ENCODE measurements at places on chromosomes 6 and 20.

GRCh38 chr6:8707956-8708772 is 272.8 kb upstream of the SLC35B3 start:
- no peak for DNase-seq

DNA sequence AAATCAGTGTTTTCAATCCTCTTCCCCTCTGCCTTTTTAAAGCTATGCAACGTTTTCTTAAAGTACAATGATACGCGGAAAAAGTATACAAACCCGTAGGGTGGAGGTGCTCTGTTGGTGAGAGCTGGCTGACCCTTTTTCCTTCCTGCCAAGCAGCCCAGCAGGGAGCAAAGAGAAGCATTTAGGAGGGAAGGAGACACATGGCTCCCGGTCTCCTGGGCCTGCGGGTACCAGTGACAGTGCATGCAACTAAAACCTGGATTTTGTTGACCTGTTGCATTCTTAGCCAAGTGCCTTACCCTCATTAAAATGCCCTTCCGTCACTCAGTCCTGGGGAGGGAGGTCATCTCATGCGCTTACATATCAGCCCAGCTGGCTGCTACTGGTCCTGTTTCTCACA is 87.2 kb downstream of the SLX4IP start:
- DNase-seq: no peak

DNA sequence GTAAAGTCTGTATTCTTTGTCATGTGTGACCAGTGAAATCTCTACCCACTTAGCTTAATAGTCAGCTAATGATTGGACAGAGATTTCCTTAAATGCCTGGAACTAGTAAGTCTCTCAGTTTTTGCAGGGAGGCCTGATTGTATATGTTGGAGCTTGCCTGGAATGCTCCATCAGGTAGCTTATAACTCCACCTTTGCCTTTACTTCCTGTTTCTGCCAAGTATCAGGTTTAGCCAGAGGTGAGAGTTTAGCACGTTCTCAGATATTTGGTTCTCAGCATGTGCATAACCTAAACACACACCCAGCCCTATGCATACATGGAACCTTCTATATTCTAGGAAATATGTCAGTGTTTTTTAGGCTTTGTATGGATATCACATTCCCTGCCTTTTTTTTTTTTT is 435.3 kb downstream of the CDKAL1 start:
- no peak for DNase-seq

- no peak for DNase-seq
Observed at GRCh38 chr6:37819802-37820717, 533 bp downstream of the ZFAND3 start.

DNA sequence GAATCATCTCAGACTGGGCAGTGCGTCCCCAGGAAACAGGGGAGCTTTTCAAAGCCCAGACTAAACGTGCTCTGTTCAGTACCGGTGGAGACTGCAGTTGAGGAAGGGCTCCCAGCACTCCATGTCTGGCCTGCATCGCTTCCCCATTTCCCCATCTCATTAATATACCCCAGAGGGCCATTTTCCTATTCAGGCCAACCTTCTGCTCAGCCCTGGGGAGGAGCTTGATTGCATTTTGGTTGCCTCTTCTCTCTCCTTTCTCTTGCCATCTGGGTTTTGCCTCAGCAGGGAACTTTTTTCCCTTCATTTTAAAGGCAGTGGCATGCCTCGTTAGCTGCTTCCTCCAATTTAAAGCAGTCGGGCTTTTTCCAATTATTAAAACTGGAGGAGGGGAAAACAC is 394.3 kb upstream of the SOX4 start:
- DNase-seq: no peak

- no peak for DNase-seq
Observed at GRCh38 chr6:91330896-91331295, 744.0 kb upstream of the MAP3K7 start.

DNA sequence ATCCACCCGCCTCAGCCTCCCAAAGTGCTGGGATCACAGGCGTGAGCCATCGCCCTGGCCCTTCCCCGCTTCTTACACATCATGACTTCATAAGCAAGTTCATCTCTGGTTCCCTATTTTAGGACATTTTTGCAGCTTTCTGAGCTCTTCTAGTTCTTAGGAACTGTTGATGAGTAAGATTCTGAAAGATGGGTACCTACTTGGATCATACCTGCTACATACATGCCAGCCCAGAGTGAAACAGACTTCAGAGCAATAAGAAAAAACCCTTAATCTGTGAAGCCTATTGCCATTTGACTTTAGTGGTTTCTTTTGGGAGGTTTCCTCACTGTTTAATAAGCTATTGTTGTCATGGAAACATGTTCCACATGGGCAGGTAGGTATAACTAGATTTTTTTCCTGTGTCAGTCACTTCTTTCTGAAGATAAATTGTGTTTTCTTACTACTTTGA is 27.9 kb upstream of the TMEM217 start:
- DNase-seq: no peak
